ENCODE measurements at places on chromosomes 2 and 18.

DNA sequence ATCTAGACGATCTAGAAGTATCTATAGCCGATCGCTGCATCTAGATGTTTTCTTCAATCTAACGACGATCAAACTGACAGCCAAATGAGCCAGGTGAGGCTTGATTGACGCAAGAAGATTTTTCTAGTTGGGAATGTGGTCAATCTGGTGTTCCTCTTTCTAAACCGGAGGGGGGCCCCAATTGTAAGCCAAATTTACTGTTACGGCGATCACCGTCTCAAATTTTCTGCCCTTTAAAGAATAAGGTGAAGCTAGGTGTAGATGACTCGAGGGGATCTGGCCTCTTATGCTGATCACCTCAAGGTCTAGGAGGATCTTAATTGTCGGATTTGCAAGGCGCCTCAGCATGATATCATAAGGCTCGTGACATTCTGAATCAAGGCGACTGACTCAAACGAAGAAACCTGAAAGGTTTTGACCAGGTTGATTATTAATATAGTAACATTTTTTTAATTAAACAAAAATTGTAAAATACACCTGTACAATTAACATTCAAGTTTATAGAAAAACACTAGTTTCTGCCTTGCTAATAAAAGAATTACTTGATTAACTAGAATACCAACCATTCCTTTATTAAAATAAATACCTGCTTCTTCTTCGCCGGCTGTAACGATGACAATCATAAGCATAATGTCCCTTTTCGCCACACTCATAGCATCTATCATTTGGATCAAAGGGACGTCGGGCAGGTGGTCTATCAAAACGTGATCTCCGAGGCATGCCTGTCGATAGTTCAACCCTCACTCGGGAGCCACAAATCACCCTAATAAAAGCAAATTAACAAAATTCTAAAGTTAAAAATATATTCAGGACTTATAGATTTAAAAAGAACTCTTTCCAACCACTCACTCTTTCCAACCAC lies 2.0 kb downstream of the SRSF7 start:
- DNase-seq, result no peak

- DNase-seq, result no peak
These were observed 567.2 kb downstream of the TMX3 start for GRCh38 chr18:68147728-68148127.

DNA sequence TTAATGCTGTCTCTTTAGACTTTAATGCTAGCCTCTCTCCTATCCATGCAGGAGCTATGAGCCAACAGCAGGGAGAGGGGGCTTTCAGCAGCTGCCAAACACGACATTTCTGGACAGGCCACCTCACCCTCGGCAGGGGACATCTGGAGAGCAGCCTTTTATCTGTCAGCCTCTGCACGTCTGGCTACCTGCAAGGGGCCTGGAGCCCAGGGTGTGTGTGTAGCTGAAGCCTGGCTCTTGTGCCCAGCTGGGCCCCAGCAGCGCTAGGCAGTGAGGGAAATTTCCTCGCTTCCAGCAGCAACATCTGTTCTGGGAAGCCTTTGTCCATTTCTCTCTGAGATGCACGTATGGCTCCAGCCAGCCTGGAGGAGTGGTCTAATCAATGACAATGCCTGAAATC lies 728.7 kb upstream of the ID2 start:
- DNase-seq, result no peak

- no peak for DNase-seq
These were observed 58.6 kb downstream of the TSHZ1 start for GRCh38 chr18:75269124-75269680.

- DNase-seq, result no peak
These were observed 130.8 kb downstream of the SLC8A1 start for GRCh38 chr2:40321016-40321623.

DNA sequence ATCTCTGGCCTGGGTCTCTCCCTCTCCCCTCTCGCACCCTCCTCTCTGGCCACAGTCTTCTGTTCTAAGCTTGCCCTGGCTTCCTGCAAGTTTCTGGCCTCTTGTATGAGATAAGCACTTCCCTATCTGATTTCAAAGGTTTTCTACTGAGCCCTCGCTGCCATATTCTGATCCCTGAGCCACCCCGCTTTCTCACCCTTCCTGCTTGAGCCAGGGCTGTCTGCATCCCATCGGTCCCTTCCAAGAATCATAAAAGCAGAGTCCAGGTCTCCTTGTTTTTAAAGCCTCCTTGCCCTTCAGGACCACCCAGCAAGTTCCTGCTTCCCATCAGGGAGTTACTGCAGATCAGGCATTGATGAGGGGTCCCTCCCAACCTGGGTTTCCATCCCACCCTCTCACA lies 110.2 kb downstream of the PRKCE start:
- no peak for DNase-seq

DNA sequence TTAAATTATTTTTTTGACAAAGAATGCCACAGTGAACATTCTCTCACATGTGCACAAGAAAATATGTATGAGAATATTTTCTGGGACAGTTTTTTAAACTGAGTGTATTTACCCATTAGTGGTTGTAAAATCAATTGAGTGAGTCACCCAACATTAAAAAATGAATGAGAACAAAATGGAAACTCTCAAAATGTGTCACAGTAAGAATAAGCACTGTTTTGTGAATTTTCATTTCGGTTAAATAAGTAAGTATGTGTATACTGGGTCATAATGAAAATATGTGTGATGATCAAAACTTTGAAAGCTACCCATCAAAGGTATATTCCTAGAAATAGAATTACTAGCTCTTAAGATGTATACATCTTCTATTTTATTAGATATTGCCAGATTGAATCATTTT lies 11.6 kb downstream of the BABAM2 start:
- no peak for DNase-seq

DNA sequence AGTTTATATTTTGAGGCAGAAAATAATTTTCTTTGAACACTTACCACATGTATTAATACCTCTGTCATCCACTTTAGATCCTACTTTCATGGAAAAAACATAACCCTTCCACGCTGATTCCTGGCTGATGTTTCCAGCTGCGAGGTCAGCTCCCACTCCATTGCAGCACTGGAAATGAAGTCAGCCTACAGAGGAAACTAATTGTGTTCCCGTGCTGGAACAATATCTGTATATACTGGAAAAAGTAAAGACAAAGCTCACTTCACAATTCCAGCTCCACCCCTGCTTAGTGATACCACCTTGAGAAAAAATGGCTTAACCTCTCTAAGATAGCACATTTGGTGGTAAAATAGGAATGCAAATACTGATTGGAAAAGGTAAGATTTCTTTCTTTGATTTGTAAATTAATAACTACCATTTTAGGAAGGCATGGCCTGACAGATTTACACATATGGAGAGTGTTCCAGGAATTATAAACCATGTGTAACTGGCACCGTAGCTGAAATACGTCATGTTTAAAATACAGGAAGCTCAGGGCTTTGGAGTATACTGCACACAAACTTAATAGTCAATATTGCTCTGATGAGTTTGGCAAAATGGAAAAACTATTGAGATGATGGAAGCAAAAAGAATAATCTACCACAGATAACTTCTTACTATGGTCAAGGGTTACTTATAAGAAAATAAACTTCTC lies 90.0 kb downstream of the TRIB2 start:
- DNase-seq, result no peak

GRCh38 chr2:127000937-127001336 lies 102.2 kb downstream of the TEX51 start:
- no peak for DNase-seq

GRCh38 chr18:51290860-51291259 lies 93.4 kb upstream of the MEX3C start:
- no peak for DNase-seq

GRCh38 chr2:27191070-27191829 lies 20.6 kb upstream of the ATRAID start:
- DNase-seq, result peak; percentile 15

- no peak for DNase-seq
These were observed 16.2 kb upstream of the CTAGE1 start for GRCh38 chr18:22433956-22434355.

DNA sequence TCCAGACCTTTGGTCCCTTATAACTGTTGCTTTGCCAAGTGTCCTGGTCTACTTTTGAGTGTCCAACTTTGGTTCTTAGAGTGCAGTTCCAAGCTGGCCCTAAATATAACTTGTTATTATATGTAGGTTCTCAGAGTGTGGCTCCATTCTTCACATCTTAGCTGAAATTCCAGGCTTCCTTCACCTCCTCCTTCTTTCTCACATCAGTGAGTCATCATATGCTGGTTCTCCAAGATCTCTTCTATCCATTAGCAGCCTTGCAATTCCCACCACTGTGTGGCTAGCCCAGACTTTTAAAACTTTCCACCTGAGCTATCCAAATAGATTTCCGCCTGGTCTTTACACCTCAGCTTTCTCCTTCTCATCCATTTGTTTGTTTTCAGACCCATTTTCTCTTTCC lies 12.6 kb upstream of the CXCR4 start:
- DNase-seq, result no peak

DNA sequence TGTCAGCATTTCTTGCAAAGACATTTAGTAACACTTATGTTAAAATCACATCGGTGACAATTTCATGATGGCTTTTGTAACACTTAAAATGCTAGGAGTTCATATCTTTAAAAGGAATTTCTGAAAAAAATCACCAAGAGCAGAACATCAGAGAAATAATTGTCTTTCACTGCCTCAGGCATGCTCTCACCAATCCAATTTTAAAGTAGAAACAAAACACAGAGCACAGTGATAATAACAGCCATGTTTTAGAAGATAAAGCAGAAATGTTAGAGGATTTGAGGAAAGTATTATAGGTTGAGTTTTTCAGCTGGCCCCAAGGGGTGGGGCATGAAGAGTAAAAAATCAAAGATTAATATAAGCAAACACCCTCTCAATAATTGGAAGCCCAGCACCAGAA lies 1037.6 kb downstream of the DSC3 start:
- no peak for DNase-seq

- no peak for DNase-seq
These were observed at the start of gene SULT1C2 for GRCh38 chr2:108288534-108289106. SULT1C2 (plus strand) TSS chr2:108288895; CDS start chr2:108293668, 4,773 bp downstream.

DNA sequence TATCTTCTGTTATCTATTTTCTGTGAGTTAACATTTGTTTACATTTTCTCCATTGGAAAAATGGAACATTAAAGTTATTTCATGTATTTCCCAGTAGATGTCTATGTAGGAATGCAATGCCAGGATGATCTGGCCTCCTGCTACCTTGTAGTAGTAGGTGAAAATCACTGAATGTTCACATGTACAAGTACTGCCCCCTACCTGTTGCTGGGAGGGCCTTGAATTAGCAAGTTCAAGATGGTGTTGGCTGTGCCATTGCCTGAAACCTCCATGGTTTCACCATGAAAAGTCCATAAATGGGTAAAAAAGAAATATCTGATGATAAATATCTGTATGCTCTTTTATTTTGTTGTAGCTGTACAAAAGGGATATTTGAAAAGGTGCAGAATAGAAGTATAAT lies 30.7 kb downstream of the XRCC5 start:
- DNase-seq, result no peak

DNA sequence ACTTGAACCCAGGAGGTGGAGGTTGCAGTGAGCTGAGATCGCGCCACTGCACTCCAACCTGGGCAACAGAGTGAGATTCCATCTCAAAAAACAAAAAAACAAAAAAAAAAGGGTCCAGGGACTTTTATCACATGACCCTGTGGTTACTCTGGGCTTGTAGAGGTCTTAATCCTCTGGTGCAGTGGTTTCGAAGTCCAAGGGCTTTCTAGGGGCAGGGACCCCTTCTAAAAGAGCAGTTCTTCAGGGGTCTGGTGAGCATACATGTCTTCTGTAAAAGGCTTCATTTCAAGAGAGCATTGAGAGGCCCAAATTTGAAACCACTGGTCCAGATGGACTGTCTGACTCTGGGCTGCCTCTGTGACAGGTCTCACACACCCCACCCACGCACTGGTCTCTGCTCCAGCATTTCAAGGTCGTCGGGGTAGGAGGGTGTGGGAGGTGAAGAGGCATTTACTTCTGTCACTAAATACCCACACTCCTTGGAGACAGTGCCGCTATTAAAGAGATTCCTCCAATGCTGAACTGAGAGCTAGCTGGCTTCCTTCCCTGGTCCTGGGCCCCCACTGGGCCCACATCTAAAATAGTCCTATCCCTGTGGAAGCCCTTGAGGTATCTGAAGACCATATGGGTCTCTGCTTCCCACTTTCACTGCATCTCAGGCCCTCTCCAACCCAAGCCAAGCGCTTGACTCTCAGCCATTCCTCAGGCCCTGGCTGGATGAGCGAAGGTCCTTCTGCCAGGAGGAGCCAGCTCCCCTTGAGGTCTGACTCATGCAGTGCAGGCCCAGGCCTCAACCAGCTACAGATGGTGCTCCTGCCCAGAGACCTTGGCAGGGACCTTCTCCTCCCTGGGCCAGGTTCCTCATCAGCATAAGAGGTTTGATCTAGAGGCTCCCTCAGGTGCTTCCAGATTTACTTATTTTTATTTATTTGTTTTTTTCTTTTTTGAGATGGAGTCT lies 44.8 kb downstream of the PAX8 start:
- DNase-seq, result no peak

DNA sequence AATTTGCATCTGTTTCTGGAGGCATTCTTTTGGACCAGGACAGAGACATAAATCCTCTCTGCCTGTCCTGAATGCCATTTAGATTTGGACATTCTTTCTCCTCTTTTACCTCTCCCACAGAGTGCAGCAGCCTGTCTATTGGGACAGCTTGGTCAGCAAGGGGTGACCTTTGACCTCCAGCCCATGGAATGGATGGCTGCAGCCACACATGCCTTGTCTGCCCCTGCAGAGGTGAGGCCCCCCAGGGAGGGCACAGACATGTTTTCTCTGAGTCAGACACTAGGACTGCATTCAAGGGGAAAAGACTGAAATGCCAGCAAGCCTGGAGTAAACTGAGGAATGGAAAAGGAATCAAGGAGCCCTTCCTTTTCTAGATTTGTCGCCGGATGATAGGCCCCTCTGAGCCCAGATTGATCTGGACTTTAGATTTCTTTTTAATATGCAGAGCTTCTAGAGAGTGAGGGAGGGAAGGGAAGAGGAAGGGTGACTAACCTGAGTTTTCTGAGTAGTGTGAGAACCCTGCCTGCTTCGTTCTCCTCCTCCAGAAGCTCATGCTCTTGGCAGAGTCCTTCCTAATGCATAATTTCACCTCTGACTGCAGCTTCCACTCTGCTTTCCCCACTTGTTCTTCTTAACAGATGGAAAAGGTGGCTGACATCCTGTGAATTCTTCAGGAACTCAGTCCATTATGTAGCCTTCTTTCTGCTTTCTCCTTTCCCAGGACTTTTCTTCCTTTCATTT lies 16.1 kb upstream of the TTLL4 start:
- DNase-seq, result no peak

DNA sequence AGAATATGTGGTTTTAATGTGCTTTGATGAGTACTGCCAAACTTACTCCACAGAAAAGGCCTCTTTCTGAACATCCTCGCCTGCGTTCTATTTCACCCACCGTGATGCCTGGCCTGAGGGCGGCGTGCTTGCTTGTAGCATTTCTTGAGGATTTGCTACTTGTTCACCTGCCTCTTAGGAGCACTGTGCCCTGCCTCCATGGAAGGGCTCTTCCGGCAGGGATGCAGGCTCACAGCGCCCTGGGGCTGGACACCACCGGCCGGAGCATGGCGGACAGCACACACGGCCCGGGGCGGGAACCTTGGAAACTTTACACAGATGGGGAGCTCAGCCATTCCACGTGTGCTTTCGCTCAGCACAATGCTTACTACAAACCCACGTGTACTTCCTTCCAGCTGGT lies 37.1 kb downstream of the ANO7 start:
- no peak for DNase-seq

Data from stimulated activated CD4-positive, alpha-beta T cell treated with anti-CD3 and anti-CD28 coated beads, Interleukin-4, amount 100 ng/mL, for 1 hour (primary cell).